ENCODE measurements at places on chromosomes 1 and 21.

DNA sequence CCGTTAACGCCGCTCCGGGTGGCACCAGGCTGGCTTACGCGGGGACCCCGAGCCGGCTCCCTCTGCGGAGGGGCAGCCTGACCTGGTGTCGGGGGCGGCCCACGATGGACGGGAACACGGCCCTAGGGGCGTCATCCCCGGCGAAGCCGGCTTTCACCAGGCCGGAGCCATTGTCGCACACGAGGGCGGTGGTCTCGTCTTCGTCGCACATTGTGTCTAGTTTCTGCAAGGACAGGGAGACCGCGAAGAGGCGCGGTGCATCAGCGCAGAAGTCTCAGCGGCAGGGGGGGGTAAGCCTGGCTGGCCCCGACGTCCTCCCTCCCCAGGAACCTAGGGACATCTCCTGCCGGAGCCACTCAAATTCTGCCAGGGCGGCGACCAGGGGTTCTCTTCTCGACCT lies 989 bp downstream of the ACTA1 start:
- DNase-seq = no peak

DNA sequence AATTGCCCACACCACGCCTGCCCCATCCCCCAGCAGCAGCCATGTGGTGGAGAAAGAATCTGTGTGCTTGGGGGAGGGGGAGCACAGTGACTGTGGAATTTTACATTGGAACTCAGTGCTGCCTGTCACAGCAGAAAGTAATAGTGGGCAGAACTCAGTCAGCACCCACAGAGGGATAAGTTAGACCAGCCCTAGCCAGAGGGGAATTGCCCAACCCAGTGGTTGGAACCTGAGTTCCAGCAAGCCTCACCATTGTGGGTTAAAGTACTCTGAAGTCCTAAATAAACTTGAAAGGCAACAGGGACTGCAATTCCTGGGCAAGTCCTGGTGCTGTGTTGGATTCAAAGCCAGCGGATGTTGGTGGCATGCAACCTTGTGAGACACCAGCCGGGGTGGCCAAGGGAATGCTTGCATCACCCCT lies 88.8 kb downstream of the MRPL39 start:
- DNase-seq = no peak

- DNase-seq = no peak
Observed at GRCh38 chr21:45836694-45837670, 144.6 kb upstream of the COL6A1 start.

- no peak for DNase-seq
Observed at GRCh38 chr1:60890664-60891063, 191.7 kb upstream of the NFIA start.

- DNase-seq = no peak
Observed at GRCh38 chr1:55962472-55962871, 616.9 kb downstream of the PLPP3 start.

DNA sequence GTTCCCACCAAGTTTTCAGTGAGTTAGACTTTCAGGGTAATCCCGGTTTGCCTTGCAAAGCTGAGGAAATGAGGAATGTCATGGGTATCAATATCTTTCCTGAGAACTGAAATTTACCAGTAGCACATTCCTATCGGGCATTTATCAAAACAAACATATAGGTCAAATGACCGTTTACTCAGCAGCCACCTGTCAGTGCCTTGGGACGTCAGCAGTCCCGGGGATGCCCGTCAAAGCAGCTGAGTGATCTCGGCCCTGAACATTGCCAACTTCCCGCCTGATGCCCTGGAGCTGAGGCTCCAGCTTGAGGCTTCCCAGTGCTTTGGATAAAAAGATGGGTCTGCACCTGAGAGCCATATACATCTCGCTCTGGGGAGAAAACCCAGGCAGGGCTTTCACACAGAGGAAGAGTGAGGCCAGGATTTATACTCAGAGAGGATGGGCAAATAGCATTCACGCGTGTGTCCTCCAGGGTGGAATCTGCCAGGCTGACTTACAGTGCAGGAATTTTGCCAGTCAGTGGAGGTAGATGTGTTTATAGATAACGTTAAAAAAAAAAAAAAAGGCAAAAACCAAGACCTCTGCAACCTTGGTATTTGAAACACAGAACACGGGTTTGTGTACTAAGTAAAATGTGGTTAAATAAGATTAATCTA lies 435.7 kb upstream of the VAMP3 start:
- no peak for DNase-seq

DNA sequence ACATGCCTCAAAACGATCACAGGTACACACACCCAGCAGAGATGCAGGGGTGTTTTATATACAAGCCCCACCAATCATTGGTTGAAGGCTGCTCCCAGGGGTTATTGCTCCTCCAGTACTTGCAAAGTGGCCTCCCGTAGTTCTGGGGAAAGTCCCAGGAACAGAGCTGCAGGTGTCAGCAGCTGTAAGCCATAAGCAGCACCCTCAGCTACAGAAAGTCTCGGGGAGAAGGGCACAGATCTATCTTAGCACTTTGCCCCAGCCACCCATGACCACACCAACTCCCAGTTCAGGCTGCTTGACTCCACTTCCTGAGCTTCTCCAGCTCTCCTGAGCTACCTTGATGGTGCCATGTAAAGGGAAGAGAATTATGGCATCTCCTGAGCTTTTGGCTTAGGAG lies 222.7 kb upstream of the GJB5 start:
- no peak for DNase-seq

Data from HCEC 1CT (cell line).